ENCODE measurements at places on chromosomes 12 and 14.
A peak's percentile ranks its signal among the peaks of the same experiment; 100 is the strongest.

DNA sequence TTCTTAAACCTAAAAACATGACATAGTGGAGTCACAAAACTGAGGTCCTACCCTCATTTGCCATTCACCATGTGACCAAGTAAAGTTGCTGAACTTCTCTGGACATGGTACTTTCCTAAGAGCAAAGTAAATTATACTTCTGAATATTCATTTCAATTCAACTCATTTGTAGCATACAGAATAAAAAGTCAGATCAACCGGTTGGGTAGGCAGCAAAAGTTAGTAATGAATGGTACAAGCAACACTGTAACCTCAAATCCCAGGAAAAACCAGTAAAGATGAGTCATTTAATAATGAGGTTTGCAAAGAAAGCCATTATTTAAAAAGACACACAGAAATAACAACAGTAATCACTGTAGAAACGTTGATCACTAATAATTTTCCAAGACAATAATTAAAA lies 8.7 kb downstream of the POLE2 start:
- no peak for DNase-seq

DNA sequence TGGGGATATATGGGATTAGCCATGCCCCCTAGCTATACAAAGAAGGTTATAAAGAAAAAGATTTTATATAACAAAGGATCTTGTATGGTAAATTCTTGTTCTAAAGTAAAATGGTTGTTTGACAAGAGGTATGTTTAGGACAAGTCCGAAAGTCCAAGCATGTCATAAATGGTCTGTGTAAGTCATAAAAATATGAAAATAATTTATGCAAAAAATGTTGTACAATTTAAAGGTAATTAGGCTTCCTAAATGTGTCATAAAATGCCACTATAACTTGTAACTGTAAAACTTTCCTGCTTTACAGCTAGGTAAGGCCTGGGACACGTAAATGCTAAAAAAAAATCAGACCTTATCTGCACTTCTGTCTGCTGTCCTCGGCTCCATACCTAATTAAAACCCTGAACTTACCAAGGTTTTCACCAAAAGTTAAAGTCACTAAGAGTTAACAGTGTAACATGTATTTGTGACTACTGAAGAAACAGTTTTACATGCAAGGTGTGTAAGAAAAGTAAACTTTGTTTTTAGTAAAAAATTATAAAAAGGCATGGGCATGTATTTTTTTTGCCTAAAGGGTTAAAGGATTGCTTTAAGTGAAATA lies 110.0 kb upstream of the RESF1 start:
- DNase-seq: no peak

DNA sequence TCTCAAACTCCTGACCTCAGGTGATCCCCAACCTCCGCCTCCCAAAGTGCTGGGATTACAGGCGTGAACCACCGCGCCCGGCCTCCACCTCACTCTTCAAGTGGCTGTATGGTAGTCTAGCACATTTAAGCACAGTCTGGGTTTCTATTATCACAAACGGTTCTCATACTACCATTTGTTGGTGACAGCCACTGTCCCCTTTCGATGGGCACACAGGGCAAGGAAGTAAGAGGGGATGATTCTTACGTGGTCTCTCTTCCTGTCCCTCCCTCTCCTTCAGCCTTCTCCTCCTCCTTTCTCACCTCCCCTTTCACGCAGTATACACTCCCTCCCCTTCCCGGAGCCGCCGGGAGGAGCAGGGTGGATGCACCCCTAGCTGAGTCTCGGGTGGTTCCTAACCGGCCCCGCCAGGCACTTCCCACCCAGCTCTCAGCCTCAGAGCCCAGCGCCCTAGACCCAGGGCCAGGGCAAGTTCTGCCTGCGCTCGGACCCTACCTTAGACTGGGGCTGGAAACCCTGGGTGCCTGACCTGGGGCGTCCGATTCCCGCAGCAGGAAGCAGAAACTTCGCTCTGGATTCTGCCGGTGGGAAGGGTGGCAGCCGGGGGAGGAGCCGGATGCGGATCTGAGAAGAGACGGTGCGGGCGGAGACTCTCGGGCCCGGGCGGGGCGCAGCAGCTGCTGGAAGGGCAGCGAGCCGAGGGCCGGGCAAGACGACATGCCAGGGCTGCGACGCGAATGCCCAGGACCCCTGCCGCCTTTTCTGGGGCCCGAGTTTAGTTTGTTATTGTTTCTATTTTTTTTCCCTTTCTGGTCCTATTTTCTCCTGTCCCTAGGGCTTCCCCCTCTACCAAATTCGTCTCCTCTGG lies at the start of gene TEP1:
Gene TEP1 (minus strand): TSS at position 626 of the 868 bp plus-strand sequence. CDS start 5,062 bp downstream, outside the sequence.
- DNase-seq: peak; percentile 83

- no peak for DNase-seq
Measured at GRCh38 chr12:106750524-106750923, 24.0 kb upstream of the RIC8B start.

- DNase-seq: no peak
Measured at GRCh38 chr12:89975574-89975973, 266.9 kb upstream of the ATP2B1 start.

GRCh38 chr12:93094988-93095737 lies 166.1 kb upstream of the EEA1 start:
- no peak for DNase-seq

GRCh38 chr14:104887623-104888488 lies 22.8 kb downstream of the CEP170B start:
- DNase-seq: no peak

- no peak for DNase-seq
Measured at GRCh38 chr14:23345987-23346692, 6.5 kb downstream of the SLC22A17 start.

DNA sequence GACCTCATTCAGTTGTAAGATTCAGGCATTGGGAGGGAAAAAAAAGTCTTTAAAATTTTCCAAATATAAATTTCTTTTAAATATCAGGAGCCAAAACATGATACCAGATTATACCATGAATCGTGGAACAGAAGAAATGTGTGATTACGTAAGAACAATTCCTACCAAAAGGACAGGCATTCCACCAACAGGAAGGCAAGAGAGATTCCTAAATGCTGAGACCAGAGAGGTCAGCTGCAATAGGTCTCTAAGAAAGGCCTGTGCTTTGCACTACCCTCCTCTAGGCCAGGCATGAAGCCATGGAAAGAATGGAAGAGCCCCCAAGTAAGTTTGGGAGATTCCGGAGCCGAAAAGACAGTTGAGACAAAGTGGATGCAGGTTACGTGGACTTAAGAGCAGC lies 83.7 kb downstream of the PTGER2 start:
- DNase-seq: no peak

- no peak for DNase-seq
Measured at GRCh38 chr12:83039413-83039812, 352.7 kb downstream of the TMTC2 start.

DNA sequence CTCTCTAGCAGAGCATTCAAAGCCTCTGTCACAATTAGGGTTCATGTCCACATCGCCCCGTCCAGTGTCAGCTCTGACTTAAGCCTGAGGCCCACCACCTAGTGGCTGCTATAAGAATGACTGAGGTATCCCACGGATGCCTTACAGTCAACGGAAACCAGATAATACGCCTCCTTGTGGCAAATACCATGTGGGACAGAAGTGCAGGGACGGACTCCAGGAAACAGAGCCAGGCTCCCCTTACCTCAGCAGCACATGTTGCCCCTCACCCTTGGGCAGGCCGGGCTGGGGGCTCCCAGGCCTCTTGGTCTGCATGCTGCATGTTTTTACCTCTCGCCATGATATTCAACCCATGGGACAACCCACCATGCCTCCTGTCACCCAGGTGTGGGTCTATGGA lies 86.3 kb downstream of the VWF start:
- peak; percentile 50 for DNase-seq

DNA sequence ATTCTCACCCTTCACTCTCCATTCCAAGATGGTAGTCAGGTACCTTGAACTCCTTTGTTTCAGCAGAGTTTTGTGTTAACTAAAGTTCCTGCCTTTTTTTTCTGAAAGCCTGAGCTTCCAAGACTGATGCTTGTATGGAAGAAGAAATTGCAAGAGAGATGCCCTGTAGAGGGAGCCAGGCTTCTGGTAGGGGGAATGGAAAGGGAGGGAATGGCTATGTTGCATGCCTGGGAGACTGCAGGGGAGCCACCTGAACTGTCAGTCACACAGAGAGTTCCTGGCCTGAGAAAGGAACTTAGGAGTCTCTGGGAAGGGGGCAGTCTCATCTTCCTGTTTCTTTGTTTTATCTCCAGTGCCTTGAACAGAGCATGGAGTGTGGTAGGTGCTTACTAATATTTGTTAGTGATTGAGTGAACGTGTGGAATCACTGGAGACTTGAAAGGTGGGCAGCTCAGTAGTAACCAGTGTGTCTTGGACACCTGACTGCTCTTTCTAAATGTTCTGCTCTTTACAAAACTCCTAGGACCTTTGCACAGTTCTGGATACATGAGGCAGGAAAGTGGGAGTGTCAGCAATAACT lies 132.2 kb downstream of the ANO4 start:
- no peak for DNase-seq

DNA sequence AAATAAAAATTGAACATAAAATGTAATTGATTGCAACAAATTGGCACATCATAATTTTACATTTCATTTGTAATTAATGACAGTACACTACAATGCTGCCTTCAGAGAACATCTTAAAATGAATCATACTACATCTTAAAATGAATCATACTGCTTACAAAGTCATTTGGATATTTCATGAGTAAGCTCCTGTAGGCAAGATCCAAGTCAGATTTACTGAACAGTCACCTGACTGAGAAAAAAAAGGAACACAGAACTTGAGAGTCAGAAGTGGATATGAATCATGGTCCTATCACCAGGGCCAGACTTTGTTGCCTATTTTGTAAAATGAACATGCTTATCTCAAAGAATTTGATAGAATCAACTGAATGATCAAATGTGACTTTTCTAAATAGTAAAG lies 32.7 kb upstream of the FBLN5 start:
- no peak for DNase-seq

DNA sequence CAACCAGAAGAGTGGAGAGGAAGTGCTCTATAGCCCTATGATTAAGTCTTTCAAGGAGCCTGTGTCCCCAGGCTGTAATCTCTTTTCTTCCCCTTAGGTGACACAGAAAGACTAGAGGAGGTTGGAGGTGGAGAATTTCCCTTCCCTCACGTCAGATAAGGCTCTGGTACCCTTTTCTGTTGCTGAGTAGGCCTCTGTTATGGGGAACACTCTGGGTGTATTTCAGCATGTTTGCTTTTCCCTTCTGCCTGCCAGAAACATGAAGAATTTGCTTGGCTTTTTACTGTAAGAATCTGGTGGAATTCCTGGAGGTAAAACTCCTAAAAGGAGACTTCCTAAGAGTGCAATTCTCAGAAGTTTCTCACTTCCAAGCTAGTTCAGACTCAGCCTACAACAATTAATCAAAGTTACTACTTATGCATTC lies 58.3 kb downstream of the SIX1 start:
- no peak for DNase-seq

- DNase-seq: no peak
Measured at GRCh38 chr14:99599393-99599792, 4.6 kb downstream of the CCDC85C start.

DNA sequence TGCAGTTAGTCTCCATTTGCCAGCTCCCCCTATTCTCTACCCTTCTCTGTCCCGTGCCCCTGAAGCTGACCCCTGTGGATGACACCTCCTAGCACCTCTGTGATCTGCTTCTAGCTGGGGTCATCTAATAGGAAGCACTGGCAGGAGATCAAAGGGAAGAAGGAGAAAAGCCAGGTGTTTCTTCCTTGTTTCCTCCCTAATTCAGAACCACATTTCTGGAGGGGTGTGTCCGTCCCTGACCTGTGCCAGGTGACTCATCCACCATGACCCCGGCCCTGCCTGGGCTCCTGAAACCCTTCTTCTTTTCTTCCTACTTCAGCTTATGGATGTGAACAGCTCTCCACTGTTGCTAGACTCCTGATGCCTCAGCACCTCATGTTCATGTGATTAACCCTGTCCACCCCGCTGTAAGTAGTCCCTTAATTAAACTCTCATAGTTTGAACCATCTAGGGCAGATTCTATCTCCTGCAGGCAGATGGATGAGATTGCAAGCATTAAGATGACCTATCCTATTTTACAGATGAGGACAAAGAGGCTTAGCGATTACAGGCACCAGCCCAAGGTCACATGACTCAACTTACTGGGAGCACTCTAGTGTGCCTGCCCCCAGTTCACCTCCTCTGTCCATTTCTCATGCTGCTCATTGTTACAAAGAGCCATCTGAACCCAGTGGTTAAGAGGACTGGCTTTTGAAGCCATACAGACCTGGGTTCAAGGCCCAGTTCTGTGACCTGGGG lies 770.5 kb downstream of the MED13L start:
- no peak for DNase-seq

GRCh38 chr14:37599507-37600368 lies 4.3 kb downstream of the TTC6 start:
- DNase-seq: no peak

GRCh38 chr14:65927931-65928356 lies 515.4 kb downstream of the FUT8 start:
- DNase-seq: peak; percentile 81

- DNase-seq: no peak
Measured at GRCh38 chr14:69288011-69288771, 28.2 kb downstream of the GALNT16 start.

- DNase-seq: no peak
Measured at GRCh38 chr12:53768976-53769375, 17.2 kb upstream of the CISTR start.

DNA sequence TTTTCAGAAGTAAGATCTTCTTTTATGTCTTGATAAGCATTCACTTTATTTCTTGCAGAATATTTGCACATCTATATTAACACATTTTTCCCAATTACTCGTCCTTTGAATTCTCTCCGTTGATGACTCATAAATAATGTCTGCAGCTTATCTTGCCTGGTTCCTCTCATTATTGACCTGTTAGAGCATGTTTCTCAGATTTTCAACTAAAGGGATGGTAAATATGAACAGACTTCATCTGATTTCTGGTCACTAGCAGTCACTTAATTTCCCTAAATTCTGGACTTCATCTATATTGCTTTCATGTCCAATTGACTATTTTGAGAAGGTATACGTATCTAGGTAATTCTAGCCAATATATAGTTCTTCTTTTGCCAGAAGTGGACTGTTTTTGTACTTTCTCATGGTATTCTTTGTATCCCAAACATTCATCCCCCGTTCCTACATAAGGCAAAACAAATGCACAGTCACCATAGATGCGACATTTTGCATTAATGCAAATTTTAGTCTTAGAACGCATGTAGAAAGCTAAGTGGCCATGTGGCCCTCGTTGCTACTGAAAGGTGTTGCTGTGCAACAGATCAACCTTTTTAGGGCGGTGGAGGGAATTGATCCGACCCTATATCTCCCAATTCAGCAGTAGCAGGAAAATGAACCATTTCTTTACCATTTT lies 6.2 kb downstream of the PIK3C2G start:
- DNase-seq: no peak

DNA sequence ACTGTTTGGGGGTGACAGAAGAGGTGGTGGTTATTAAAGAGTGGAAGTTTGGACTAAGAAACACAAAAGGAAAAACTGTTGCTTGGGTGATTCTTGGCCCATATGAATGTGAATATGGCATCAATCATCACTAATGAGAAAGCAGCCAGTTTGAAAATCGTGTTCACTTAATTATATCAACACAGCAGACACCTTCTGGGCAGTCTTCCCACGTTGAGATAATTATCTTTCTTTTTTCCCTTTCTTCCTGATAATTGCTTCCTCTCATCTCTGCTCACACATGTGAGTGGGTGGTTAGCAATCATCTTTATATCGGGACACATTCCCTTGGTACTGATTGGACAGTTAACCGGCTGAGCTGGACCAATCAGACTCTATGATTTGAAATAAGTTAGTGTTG lies 539.7 kb downstream of the AACS start:
- no peak for DNase-seq

GRCh38 chr12:49987625-49988303 lies 15.0 kb downstream of the AQP6 start:
- DNase-seq: no peak

GRCh38 chr14:100165376-100165775 lies 5.9 kb upstream of the DEGS2 start:
- DNase-seq: no peak

- no peak for DNase-seq
Measured at GRCh38 chr14:101506926-101507835, 54.1 kb upstream of the DIO3 start.
